ENCODE measurements at places on chromosomes 5 and 9.

DNA sequence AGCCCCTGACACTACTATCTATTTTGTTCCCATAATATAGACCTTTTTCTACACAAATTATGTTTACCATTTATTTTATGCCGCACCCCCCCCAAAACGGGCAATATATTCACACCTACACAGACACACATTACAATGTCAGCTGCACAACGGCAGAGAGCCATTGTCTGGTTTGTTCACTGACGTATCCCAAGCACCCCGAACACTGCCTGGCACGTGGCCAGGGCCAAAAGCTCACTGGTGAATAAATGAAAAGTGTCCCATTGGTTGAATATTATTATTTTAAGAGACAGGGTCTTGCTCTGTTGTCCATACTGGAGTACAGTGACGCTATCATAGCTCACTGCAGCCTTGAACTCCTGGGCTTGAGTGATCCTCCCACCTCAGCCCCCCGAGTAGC is 150.5 kb downstream of the GNAQ start:
- no peak overlapping the region for H3K4me3 ChIP-seq
- no peak overlapping the region for H3K27ac ChIP-seq
- DNase-seq: no peak
- peaks cover 2% of the 10 kb centered on the region for H3K36me3 ChIP-seq
- no peaks in the 10 kb centered on the region for H3K27me3 ChIP-seq

- no peaks in the 10 kb centered on the region for H3K36me3 ChIP-seq
- DNase-seq: no peak
- no peak overlapping the region for H3K27ac ChIP-seq
- no peaks in the 10 kb centered on the region for H3K27me3 ChIP-seq
- no peak overlapping the region for H3K4me3 ChIP-seq
- peaks cover 21% of the 10 kb centered on the region for H3K4me1 ChIP-seq
These were observed 213.7 kb upstream of the MAP3K1 start for GRCh38 chr5:56601641-56602071.

GRCh38 chr5:14102666-14103065 is 40.5 kb upstream of the TRIO start:
- no peak overlapping the region for H3K4me3 ChIP-seq
- no peak overlapping the region for H3K27ac ChIP-seq
- no peaks in the 10 kb centered on the region for H3K36me3 ChIP-seq
- no peaks in the 10 kb centered on the region for H3K4me1 ChIP-seq

DNA sequence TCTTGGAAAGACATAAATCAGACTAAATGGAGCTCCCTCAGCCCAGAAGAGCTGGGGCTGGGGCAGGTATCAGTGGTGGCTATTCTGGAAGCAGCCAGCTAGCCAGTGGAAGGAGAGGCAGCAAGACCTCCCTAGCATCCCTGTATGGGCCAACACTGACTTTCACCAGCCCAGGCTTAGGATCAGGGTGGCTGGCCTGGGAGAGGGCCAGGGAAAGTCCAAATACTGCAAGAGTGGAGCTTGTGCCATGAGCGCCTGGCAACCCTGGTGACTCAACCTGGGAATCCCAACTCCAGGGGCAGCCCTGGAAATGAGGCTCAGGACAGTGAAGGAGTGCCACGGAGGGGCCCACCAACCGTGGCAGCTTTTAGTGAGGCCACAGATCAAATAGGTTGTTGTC is 7.6 kb upstream of the IRF1 start:
- no peaks in the 10 kb centered on the region for H3K36me3 ChIP-seq
- DNase-seq: peak; percentile 16
- H3K4me1 ChIP-seq: peaks cover 46% of the 10 kb centered on the region
- peak overlapping the region; percentile 91 for H3K27ac ChIP-seq
- H3K4me3 ChIP-seq: no peak overlapping the region

DNA sequence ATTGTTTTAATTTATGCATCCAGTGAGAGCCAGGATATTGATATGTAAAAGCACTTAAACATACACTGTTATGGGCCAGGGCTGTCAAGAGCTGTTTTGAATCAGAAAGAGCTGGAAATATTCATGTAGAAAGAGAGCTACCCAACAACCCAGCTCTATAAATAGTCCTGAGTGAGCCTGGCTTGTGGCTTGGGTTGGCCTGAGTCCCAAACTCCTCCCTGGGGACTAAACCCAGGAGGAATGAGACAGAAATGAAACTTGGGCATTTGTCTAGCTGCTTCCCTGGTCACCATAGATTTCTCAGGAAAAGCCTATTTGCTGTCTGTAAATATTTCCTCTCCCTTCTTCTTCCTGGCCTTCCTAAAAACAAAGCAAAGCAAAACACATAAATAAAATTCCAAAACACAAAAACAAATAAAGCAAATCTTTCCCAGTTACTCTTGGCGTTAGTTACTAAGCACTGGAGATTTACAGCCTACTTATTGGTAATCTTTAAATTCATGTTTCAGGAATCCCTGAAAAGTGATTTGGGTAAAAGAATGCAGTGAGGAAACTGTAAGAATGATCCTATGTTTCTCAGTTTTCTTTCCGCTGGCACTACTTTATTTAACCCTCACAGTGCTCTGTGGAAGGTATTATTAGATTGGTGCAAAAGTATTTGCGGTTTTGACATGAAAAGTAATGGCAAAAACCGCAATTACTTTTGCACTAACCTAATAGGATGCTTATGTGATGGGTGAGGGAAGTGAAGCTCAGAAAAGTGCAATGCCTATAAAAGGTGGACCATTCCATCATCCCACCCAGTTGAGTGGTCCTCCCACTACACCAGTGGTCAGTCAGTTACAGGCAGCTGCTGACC is 111.8 kb downstream of the CARTPT start:
- H3K4me3 ChIP-seq: no peak overlapping the region
- peaks cover 4% of the 10 kb centered on the region for H3K27me3 ChIP-seq
- no peak for DNase-seq
- H3K36me3 ChIP-seq: no peaks in the 10 kb centered on the region
- no peaks in the 10 kb centered on the region for H3K4me1 ChIP-seq
- H3K27ac ChIP-seq: no peak overlapping the region

- H3K36me3 ChIP-seq: no peaks in the 10 kb centered on the region
- H3K4me1 ChIP-seq: peaks cover 7% of the 10 kb centered on the region
- no peak overlapping the region for H3K4me3 ChIP-seq
- peaks cover 30% of the 10 kb centered on the region for H3K27me3 ChIP-seq
- no peak overlapping the region for H3K27ac ChIP-seq
- DNase-seq: no peak
These were observed 106.1 kb downstream of the PCSK1 start for GRCh38 chr5:96326902-96327301.

DNA sequence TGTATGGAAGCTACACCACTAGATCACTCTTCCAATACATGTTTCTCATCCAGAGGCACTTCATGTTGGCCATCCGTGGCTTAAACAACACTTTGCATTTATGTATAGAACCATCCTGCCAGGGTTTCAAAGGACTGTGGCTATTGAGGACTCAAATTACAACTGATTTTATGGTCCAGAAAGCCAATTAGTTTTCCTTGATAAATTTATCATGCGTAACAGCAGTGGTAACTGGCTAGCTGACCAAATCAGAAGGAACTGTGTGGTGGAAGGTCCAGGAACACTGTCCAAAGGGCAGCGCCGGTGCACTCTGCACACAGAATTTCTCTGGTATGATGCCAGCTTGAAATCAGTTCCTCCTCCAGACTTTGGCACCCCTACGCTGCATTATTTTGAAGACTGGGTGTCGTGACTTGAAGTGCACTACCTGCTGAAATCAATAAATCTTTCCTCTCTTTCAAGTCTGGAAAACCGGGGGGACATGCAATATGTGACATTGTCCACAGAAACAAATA is 69.3 kb upstream of the TMEM252 start:
- DNase-seq: no peak
- no peak overlapping the region for H3K27ac ChIP-seq
- no peak overlapping the region for H3K4me3 ChIP-seq
- no peaks in the 10 kb centered on the region for H3K36me3 ChIP-seq

DNA sequence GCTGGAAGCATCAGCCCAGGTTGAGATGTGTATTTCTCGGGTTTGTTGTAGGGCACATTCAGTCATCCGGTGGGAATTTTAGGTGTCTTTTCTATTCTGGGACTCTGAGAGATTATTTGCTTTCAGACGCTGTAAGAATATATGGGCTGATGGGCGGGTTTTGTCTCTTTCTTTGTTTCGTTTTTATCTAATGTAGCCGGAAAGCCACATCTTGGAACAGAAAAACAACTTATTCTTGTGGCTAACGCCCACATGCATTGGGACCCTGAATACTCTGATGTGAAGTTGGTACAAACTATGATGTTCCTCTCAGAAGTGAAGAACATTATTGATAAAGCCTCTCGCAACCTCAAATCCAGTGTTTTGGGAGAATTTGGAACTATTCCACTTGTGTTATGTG is 22.4 kb downstream of the SCGB3A1 start:
- no peaks in the 10 kb centered on the region for H3K27me3 ChIP-seq
- H3K36me3 ChIP-seq: peaks cover 65% of the 10 kb centered on the region
- H3K4me1 ChIP-seq: peaks cover 10% of the 10 kb centered on the region
- no peak for DNase-seq

- no peak for DNase-seq
- no peaks in the 10 kb centered on the region for H3K4me1 ChIP-seq
- no peaks in the 10 kb centered on the region for H3K36me3 ChIP-seq
- no peak overlapping the region for H3K27ac ChIP-seq
These were observed 16.9 kb downstream of the CHSY3 start for GRCh38 chr5:129921204-129921603.

DNA sequence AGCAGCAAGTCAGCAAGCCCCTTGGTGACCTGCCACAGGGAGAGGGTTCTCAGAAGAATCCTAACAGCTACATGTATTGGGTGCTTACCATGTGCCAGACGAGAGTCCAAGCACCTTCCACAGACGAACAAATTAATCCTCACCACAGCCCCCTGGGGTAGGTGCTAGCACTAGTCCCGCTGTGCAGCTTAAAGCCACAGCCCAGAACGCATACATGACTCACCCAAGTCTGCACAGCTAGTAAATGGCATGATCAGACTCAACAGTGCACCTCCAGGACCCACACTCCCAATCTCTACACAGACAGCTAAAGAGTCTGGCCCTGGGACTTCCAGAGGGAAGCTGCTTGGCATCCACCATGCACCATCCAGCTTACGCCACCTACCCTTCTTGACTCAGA is 111.5 kb downstream of the PAX5 start:
- peaks cover 23% of the 10 kb centered on the region for H3K4me1 ChIP-seq
- DNase-seq: no peak
- peaks cover 29% of the 10 kb centered on the region for H3K27me3 ChIP-seq
